ENCODE measurements at places on chromosomes 1 and 21. TPM values are rescaled to one million over a fixed set of nuclear protein-coding genes. Genes with fewer than 3 reads are reported as not detected.

Gene OR2C3
- not detected for total RNA-seq

Gene FLG2
- total RNA-seq, result not detected

Gene KCNE2
- total RNA-seq, result not detected

Gene PDC
- total RNA-seq, result 0.20 TPM

Gene BTG3
- 25.7 TPM for total RNA-seq

Gene CYB5RL
- 8.5 TPM for total RNA-seq

Gene COPA
- total RNA-seq, result 249 TPM

Gene OR14C36
- total RNA-seq, result not detected

Gene OR2L3
- not detected for total RNA-seq

Gene ZNF683
- not detected for total RNA-seq

Gene SLC35D1
- total RNA-seq, result 9.6 TPM

Gene FMO1
- total RNA-seq, result not detected

Gene BRINP2
- not detected for total RNA-seq

Gene BGLAP
- total RNA-seq, result 0.37 TPM

Gene TMCO2
- total RNA-seq, result not detected

Gene TCHH
- total RNA-seq, result under 0.01 TPM

Gene FHAD1
- total RNA-seq, result 0.73 TPM

Gene GJB5
- not detected for total RNA-seq

Gene LHX4
- total RNA-seq, result not detected

Gene BLZF1
- total RNA-seq, result 21.7 TPM

Gene GPR61
- total RNA-seq, result under 0.01 TPM

Gene TDRD5
- total RNA-seq, result not detected

Gene SH2D2A
- 0.20 TPM for total RNA-seq

Gene MFAP2
- 44.5 TPM for total RNA-seq

Gene CYP4A22
- not detected for total RNA-seq

Gene LCE2A
- total RNA-seq, result not detected

Gene ACTN2
- total RNA-seq, result 0.39 TPM

Gene SV2A
- total RNA-seq, result 9.4 TPM

Gene RNU1-3
- total RNA-seq, result under 0.01 TPM

Gene IL10
- not detected for total RNA-seq

Gene BTG2
- total RNA-seq, result 9.9 TPM

Gene ZNF648
- not detected for total RNA-seq

Gene ZFYVE9
- 32.1 TPM for total RNA-seq

Gene RASSF5
- total RNA-seq, result 1.8 TPM

Gene RAB3B
- total RNA-seq, result 4.1 TPM

Gene RIPK4
- total RNA-seq, result not detected

Gene PDPN
- total RNA-seq, result 0.59 TPM

Gene SPATA1
- 1.8 TPM for total RNA-seq

Gene DNAH14
- 17.6 TPM for total RNA-seq

Gene TRABD2B
- 0.20 TPM for total RNA-seq

Gene LCE6A
- not detected for total RNA-seq

Gene LCE1E
- 0.37 TPM for total RNA-seq

Gene ADAMTS5
- 27.6 TPM for total RNA-seq

Gene S100A3
- total RNA-seq, result 22.0 TPM

Gene ZNF436
- total RNA-seq, result 12.1 TPM

Gene ESPN
- total RNA-seq, result not detected

Gene KRTAP13-3
- not detected for total RNA-seq

Gene NMNAT2
- total RNA-seq, result 4.4 TPM

Gene FAM177B
- total RNA-seq, result not detected

Gene CFAP74
- total RNA-seq, result not detected

Measured in subcutaneous preadipocyte (primary cell).